ENCODE measurements at places on chromosomes 6 and 20.

- no peak for DNase-seq
Observed at GRCh38 chr20:10807013-10807412, 133.2 kb upstream of the JAG1 start.

DNA sequence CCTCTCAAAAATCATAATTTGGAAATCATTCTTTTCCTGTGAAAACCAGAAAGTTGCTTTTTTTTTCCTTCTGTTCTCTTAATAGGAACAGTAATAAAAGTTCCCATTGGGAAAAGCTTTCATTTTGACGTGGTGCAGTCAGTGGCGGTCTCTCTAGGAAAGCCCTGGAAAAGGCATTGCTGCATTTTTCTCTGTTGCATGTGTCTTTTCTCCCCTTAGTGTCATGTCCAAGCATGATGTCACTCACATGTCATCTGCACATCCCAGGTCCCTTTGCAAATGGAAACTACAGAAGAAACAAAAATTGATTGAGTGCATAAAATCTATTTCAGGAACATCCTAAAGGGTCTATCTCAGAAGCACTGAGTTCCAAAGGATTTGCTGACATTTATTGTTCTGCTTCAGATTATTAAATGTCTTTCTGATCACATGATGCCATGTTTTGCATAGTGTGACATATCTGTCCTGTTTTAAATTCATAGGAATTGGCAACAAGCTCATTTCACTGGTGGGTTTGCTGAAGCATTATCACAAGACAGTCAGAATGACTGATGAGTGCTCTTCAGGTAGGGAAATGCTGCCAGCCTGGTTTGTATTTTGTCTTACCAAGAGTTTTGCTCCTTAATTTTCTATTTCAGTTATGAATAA lies 208.7 kb downstream of the SOX4 start:
- DNase-seq = no peak

DNA sequence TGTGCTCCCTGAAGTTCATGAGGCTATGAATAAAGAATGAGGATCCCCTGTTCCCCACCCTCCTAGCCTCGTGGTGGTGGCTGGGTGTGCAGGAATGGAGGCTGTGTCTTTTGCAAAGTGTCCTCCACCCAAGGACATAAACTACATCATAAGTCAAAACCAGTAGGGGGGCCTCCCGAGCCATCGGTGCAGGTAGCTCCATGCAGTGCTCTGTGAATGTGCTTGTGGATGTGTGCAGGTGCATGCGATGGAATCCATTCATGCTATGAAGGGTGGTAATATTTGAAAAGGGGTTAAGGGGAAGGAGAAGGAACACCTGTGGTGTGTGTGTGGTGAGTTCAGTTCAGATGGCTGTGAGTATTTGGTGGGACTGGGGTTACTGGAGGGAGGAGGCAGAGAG lies 197.3 kb downstream of the NRN1 start:
- DNase-seq = no peak

DNA sequence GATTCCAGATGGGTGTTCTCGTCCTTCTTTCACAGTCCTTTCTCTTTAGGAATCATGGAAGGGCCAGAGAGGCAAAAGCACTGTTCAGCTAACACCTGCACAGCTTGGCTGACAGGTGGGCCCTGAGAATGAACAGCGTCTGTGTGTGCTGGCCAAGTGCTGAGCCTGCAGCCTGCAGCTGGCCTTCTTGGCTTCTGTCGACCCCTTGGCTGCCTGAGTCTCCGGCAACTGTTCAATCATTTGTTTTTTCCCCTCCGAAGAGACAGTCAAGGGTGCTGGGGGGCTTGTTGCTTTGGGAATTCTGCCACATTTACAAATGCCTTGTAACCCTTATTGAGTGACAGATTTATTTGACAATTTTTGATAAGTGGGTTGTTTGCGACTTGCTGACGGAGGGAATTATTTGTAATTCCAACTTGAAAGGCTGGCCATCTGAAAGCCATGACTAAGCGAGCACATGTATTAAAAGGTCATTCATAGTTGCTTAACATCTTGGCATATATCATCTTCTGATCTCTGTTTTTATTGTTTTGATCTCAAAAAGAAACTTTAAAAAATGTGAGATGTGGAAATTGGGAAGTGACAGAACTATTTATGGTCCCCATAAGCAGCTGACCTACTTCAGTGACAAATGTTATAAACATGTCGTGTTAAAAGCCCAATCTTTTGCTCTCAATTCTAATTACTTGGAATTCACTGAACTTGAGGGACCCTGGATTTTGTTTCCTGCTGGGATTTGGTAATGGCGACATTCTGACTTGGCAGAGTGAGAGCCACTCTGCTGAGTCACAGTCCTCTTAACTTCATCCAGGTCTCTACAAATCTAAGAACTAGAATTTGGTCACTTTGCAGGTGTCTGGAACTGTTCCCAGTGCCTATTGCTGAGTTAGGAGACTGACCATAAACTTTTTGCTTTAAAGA lies 41.9 kb upstream of the FERMT1 start:
- DNase-seq = no peak

DNA sequence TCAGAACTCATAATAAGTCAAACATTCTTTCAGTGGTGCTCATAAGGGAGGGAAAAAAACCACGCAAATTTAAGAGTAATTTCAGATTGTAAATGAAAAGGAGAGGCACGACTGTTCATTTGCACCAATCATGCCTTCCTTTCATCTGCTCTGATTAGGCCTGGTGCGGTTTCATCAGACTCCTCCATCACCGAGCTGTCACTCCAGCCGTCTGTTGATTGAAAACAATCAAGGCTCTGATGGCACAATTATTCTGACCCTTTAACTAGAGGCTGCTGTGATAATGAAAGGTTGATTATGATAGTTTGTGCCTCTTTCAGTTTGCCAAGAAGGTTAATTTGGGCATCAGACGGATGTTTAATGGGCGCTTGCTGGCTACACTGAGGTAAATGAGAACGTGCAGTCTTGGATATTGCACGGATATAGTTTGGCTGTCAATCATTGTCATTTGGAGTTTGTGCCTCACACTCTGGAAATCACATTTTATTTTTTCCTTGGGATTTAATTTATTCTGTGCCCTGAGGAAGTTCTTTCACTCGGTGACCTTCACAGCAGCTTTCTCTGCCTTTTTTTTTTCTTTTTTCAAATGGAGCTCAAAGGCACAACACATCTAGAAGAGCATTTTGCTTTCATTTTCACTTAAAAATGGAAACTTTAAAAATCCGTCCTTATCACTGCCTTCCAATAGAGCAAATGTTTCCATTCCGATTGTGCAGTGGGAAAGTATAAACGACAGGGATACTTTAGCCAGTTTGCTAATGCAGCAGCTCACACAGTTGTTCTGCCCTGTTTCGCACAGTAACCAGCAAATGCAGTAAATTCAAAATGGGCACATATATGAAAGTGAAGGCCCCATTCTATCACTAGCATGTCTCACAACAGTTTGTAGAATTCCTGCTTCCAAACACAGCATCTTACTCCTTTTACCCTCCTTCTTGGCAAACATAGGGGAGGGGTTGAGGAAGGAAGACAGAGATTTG lies 172.8 kb downstream of the KLHL32 start:
- DNase-seq = no peak

Data from esophagus squamous epithelium (tissue), 5 donors.